ENCODE measurements at places on chromosomes 2 and 18.

DNA sequence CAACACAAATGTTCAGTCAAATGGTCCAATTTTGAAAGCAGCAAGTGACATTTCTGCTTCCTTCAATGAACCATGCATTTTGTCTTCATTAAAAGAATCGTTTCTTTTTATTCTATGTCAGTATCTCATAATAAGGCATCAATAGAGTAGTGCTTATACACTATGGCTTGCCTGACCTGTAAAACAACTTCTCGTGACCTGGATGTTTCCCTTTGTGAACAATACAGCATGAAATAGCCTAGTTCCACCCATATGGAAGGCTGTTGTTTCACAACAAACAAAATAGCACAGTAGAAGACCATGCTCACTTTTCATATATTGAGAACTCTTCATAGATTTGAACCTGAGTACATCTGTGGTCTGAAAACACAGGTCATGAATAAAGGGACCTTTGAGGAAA lies 104.3 kb upstream of the PIK3C3 start:
- DNase-seq: no peak

DNA sequence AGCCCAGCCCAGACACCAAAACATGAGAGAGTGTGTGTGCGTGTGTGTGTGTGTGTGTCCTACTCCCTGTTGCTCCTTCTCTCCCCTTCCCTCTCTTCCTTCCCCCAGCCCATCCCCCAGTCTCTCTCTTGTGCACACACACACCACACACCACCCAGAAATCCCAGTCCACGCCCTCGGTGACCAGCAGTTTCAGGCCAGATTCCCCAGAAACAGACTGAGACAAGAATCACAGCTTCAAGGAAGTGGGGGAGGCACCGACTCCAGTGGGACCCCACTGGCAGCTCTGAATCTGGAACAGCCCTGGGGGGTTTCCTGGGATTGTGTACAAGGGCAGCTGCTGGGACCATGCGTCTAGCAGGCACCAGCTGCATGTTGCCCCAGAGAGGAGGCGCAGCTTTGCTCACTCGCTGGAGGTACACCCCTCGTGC lies 113.5 kb downstream of the NDUFA10 start:
- DNase-seq: no peak

DNA sequence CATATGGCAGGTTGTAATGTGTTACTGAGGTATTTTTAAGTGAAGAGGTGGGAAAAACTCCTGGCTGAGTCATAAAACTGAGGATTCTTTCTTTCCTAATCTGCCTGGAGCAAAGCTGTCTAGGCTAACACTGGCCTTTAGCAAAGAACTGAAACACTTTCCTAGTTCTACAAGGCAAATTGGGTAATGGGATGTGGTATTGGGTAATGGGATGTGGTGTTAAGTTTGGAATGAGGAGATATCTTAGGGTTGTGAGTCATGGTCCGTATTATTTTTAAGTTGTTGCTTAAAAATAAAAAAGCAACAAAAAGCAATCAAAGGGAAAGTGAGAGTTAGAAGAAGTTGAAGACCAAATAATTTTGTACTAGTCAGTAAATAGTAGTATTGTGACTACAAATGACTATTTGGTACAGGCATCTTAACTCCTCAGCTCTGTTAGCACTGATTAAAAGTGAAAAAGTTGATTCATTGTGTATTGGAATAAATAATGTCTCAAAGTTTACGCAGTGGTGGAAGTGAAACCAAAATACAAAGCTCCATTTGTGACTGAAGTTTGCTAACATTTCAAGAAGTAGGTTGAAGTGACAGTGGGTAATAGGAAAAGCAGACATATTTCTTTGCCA lies 216.8 kb downstream of the CAMKMT start:
- no peak for DNase-seq

GRCh38 chr2:98334439-98335078 lies 11.7 kb upstream of the CNGA3 start:
- no peak for DNase-seq

- no peak for DNase-seq
Observed at GRCh38 chr18:13227910-13228309, 9.3 kb downstream of the LDLRAD4 start.

Data from activated T-helper 1 cell treated with anti-CD3 and anti-CD28 coated beads, Interleukin-2, amount 50 U/mL, for 16 hours (primary cell).